Stimulated activated CD4-positive, alpha-beta T cell treated with anti-CD3 and anti-CD28 coated beads, Interleukin-1b, Interleukin-23, amount 100 ng/mL, for 24 hours (primary cell): ENCODE measurements at places on chromosomes 7 and 10.

- no peak for DNase-seq
These were observed 74.7 kb downstream of the ABCA13 start for GRCh38 chr7:48245751-48246472.

- no peak for DNase-seq
These were observed 484.5 kb downstream of the MAGI2 start for GRCh38 chr7:78968951-78969350.

DNA sequence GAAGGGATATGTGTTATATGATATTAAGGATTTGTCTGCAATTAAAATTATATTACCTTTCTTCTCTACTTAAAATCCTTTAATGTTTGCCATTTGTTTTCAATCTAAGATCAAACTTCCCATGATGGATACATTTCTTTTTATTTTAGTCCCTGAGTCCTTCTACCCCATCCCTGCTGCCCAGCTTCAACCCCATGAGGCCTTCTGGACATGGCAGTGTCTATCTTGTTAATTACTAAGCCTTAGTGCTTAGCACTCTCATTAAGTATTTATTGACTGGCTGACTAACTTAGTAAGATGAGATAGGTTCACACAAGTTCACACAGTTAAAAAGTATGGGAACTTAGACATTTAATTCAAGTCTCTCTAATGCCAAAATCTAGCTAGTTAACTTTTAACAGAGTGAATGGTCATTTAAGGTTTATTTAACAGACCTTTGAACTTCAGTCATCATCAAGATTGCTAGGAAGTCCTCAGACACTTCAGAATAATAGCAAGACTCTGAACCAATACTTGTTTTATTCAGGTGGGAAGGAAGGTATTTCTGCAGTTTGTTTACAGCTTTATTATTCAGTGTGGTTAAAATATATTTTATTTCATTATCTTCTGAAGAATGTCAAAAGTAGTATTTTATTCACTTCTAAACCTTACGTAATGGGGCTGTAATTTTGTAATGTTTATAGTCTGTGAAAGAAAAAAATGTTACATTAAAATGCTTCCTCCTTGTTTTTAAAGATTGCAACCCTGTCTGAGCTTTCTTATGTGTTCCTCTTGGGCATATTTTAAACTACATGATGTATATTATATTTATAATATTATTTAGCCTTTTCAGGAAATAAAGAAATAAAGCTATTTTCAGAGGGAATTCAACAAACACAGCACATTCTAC is 848.9 kb downstream of the REEP3 start:
- DNase-seq = no peak

DNA sequence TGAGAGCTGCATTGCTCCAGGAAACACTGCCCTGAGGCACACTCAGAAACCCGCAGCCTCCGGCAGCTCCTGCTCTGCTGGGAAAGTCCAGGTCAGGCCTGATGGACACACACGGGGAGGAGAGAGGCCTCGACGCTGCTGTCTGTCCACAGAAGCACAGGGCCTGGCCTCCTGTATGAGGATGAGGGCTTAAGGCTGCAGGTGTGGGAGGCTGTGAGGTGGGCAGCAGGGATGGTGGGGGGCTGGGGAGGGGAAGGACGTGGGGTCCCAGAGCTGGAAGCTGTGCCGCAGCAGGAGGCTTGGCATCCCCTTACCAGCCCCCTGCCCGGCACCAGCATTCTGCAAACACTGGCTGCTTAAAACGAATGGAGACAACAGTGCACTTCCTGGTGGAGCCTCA is 186.2 kb downstream of the DNAJB6 start:
- no peak for DNase-seq
